ENCODE measurements at places on chromosomes 3 and 15.

DNA sequence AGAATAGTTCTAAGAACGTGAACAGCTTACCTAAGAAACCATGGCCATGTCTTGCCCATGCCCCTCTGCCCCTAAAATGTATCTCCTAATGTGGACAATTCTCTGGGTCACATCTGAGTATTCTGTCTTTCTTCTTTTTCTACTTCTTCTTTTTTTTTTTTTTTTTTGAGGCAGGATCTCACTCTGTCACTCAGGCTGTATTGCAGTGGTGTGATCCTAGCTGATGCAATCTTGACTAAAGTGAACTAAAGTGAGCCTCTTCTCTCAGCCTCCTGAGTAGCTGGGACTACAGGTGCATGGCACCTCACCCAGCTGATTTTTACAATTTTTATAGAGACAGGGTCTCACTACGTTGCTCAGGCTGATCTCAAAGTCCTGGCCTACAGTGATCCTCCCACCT lies 204.8 kb upstream of the ZPLD1 start:
- no peak for ATAC-seq

DNA sequence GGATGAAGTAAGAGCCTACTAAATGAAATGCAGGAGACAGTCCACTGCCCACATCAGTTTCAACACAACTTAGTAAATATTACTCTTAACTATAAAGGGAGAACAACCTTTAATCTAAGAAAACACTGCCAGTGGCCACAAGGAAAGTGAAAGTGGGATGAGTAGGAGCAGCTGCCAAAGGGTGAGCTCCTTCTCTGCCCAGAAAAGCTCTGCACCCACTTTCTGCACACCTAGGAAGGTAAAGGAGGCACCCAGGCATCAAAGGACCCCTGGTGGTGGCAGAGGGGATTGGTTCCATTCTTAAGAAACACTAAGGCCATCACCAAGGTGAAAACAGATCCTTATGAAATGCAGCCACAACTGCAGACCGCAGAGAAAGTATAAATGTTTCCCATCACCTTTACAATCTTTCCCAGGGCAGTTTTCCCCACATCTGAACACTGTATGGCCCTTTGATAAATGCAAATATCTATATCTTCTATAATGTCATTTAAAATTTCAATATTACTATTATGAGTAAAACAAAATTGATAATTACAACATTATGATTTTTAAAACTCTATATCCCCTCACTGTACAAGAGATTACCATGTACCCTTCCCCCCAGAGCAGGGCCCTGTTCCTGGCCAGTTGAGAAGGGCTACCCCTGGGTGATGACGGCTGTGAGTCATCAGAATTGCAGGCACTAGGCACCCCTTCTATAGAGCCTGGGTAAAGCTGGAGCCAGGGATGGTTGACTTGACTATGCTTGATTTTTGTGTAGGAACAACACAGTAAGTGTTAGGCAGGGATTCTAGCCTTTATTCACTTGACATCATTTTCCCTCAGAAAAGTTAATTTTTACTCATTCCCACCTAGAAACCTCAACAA lies 92.0 kb downstream of the SNRK start:
- peak; percentile 78 for ATAC-seq

DNA sequence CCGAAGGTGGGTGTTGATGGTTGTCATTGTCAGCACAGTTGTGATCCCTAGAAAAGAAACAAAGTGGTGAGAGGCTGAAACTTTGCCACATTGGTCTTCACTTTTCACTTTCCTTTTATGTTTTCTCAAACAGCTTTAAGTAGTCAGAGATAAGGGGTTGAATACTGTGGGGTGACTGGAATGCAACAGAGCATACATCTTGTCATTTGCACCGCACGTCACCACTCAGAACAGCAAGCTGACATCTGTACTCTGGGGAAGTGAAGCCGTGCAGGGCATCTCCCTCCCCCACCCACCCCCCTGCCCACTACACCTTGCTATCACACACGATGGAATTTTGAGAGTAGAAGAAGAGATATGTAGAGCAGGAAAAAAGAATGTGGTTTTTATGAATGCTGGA lies 211.7 kb downstream of the GABRB3 start:
- no peak for ATAC-seq

GRCh38 chr3:197226179-197226578 lies 72.2 kb downstream of the DLG1 start:
- ATAC-seq, result no peak

GRCh38 chr3:38992117-38992760 lies 59.5 kb downstream of the SCN11A start:
- ATAC-seq, result no peak

DNA sequence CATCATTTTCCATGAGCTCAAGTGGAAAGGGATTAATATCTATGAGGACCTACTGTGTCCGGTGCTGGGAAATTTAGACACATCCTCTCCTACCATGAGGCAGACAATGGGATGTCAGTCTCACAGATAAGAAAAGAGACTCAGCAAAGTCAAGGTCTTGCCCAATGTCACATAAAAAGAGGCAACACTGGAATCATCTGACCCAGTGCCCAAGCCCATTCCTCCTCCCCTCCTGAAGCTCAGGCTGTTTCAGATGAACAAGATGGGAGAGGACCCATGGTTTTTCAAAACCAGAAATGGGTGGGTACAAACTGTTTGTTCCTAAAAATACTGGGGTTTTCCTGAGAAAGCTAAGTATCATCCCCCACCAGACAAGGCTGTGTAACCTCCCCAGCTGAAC lies 22.2 kb downstream of the POC1A start:
- ATAC-seq, result no peak

All from activated CD4-positive, CD25-positive, alpha-beta regulatory T cell treated with anti-CD3 and anti-CD28 coated beads, Interleukin-2, amount 50 U/mL, for 24 hours (primary cell).